ENCODE measurements at places on chromosomes 7 and 10.

DNA sequence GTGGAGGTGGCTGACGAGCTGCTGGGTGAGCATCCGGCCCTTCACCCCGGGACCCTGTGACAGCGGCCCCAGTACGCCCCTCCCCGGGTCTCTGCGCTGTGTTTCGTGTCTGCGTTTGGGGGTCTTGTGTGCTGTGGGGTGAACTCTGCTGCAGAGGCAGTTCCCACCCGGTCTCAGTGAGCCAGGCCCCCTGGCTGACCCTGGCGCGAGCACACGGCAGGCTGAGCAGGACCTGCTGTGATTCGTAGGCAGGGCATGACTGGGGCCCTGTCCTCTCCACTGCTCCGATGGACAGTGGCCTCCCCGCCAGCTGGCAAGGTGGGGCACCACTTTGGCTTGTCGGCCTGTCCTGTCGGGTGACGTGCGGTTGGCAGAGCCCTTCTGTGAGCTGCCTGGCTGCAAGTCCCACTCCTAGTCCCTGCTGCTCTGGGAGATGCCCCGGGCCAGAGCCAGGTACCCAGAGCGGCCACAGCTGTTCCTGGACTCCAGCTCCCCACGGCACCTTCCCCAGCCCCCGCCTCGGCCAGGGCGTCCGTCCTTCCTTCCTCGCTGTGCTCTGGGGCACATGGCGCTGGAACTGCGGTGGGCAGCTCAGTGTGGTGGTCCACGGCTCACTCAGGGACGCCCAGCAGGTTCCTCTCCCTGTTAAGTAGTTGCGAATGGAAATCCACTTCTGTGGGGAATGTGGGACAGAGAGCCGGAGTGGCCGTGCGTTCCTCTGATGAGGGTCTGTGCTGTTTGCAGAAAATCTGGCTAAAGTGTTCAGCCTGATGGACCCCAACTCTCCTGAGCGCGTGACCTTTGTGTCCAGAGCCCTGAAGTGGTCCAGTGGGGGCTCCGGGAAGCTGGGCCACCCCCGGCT lies 10.5 kb downstream of the GET4 start:
- no peak for DNase-seq

GRCh38 chr7:74026903-74027682 lies 880 bp upstream of the ELN start:
- DNase-seq, result peak; percentile 56

DNA sequence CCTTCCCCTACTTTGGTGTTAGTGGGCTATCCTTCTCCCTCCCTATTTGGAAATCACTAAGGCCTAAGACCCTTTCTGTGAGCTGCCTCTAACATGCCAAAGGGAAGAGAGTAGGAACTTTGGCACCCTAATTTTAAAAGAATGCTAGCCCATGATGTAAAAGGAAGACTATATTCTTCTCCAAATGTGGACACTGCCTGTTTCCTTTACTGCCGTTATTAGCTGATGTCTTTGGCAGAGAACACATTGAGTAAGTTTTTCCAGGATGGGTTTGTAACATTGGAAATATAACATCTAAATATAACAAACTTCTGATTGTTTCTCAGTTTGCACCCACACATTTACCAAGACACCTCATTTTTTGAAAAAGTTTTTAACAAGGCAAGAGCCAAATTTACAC lies 56.9 kb upstream of the TNKS2 start:
- DNase-seq, result no peak

DNA sequence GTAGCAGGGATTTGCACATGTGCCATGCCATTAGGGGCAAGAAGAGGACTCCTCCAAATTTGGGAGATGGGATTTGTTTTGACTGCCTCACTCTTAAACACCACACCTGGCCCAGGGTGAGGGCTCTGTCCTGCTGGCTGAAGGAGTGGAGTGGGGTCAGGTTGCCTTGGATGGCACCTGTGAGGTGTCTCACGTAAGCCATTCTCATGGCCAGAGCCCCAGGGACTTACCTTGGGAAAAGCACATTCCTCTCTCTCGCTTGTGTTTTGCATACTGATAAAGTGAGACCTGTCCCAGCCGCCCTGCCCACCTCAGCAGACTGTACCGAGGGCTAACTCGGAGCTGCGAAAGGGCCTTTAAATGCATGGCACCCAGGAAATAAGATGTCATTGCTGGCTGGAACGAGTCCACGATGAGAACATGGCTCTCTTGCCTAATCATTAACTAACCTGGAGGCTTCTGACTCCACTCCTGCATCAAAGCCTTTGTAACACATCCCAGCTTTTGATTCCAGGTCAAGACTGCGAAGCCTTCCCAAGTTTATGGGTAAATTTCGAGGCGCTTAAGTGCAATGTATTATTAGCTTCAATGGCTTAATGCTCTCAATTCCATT lies 184.0 kb upstream of the RNF32 start:
- DNase-seq, result no peak

Measured in NCI-H446 (cell line).